Fibroblast of villous mesenchyme (primary cell): ENCODE measurements at places on chromosomes 4 and X.

DNA sequence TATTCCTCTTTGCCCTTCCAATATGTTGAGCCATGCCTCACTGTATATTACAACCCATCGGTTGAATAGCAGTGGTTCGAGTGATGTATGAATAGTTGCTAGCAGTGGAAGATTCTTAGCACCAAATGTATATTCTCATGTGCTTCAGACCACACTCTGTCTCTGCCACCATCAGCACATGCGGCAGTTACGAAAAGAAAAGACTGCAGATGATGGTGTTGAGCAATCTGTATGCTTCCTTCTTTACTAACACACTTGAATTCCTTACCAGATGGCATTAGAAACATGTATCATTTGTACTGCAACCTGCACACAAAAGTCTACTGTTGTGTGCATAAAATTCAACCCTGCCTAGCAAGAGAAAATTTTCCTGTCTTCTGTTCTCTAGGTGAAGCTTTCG is 214.6 kb downstream of the ENOX2 start:
- DNase-seq, result no peak

DNA sequence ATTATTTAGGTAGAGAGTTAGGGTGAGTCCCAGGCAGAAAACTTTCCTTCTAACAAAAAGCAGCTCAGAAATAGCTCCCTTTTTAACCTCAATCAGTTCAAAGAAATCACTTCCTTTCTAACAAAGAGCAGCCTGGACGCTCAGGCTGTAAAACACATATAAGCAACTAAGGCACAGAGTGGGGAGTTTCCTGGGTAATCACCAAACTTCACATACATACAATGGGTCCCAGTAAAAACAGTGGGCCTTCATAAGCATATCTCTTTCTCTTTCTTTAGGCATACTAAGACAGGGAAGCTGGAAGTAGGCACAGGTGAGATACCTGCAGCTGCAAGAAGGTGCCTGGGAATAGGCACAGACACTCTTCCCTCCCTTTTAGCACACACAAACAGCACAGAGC is 4.9 kb upstream of the NAF1 start:
- no peak for DNase-seq

- DNase-seq, result no peak
Measured at GRCh38 chrX:25005034-25005381, 10.8 kb downstream of the ARX start.

GRCh38 chr4:152294331-152294730 is 241.6 kb downstream of the FBXW7 start:
- no peak for DNase-seq

- DNase-seq, result no peak
Measured at GRCh38 chrX:107656978-107657377, 28.7 kb downstream of the PRPS1 start.

GRCh38 chr4:158003212-158003611 is 169.6 kb downstream of the GASK1B start:
- no peak for DNase-seq

- DNase-seq, result no peak
Measured at GRCh38 chrX:129706400-129707072, 32.2 kb upstream of the XPNPEP2 start.

- DNase-seq, result no peak
Measured at GRCh38 chr4:107709916-107710315, 10.1 kb downstream of the PAPSS1 start.

- DNase-seq, result no peak
Measured at GRCh38 chrX:1111601-1112300, 100.7 kb downstream of the CRLF2 start.

GRCh38 chr4:12975511-12975910 is 508.6 kb downstream of the RAB28 start:
- DNase-seq, result no peak
